ENCODE measurements at places on chromosomes 12 and 14.

DNA sequence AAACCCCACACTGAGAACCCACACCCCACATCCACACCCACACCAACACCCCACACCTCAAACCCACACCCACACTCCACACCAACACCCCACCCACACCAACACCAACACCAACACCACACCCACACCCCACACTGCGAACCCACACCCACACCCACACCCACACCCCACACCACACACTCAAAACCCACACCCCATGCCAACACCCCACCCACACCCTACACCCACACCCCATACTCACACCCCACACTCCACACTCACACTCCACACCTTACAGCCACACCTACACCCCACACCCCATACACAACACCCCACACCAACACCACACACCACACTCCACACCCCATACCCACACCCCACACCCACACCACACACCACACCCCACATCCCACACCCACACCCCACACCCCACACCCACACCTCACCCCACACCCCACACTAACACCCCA is 38.0 kb downstream of the TMEM120B start:
- no peak for DNase-seq

- no peak for DNase-seq
These were observed 14.3 kb upstream of the DYNC1H1 start for GRCh38 chr14:101950100-101950499.

GRCh38 chr14:79833781-79834180 is 377.5 kb downstream of the DIO2 start:
- DNase-seq, result no peak

DNA sequence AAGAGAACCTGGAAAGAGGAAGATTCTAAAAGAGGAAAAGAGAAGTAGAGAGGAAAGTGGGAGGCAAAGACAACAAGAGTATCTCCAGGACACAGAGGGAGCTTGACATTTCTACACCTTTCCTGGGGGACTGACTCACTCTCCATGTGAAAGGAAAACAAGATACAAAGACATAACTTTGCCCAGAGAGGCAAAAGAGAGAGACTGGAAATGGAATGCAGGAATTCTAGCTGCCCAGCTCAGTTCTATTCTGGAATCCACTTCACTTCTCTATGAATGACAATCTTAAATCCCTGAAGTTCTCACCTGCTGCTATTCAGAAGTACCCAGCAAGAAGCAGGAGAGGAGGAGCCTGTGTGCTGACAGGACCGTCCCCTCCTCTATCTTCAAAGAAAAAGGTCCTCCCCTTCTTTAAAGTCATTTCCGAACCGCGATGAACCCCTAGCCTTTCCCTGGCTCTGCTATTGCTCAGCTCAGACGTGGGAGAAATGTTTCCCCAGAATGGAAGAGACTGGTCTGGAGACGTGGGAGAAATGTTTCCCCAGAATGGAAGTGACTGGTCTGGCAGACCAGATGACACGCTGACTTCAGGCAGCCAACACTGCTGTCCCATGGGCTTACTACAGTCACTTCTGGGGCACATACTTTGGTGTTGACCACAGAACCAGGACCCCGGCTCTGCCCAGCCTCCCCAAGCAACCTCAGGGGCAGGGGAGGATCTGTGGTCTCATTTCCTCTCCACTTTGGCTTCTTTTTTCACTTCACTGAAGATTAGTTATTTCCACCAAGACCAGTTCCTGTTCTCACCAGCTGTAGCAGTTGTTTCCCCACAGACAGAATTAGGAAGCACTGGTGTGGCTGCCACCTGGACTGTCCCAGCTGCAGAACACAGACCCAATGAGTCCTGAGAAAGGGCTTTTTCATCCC is 8.3 kb downstream of the FMNL3 start:
- DNase-seq, result no peak

- no peak for DNase-seq
These were observed 11.4 kb downstream of the RIOX1 start for GRCh38 chr14:73502017-73502619.

DNA sequence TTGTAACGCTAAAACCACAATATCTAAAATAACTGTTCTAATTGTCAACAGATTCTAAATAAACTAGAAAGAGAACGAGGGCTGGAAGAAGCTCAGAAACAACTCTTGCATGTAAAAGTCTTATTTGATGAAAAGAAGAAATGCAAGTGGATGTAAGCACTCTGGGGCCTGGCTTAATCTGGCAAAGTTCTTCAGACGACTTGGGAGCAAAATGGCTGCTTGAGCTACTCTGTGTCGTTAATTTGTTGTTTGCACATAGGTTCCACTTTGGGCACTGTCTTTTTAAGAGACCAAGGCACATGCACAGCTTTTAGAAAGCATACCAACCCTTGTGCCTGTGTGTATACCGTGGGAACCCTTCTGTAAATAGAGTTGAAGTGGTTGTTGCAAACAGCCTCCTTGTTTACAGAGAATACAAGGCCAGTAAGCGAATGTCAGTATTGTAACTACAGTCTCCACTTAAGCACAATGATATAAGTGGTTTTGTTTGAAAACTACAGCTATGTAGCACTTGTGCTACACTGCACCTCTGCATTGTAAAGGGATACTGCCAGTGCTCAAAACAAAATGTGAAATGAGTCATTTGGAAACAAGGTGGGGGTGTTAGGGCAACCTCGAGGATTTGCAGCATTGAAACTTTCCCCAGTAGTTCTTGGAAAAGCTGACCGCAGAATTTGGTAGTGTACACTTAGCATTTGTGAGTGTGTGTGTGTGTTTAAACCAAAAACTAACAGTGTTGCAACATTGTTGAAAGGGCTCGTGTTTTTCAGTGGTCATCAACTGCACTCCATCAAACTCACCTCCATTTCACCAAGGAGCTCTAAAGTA is 154.3 kb downstream of the CEP83 start:
- DNase-seq, result no peak

- peak; percentile 61 for DNase-seq
These were observed 10.0 kb downstream of the WNT1 start for GRCh38 chr12:48988030-48988649.

DNA sequence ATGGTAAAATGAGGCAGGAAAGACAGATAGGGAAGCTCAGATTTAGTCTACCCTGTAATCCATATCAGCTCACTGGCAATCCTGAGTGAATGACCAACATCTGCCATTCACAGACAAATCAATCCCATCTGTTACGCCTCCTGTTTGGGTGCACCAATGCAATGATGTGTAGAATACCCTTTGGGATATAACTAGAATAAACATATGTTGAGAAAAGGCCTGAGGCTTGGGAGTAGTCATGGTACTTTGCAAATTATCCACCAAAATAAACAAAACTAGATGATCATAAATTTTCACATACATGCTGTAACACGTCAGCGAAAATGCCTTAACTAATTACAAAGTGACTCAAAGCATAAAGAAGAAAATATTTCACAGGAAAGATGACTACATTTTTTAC is 78.8 kb downstream of the KCNC2 start:
- no peak for DNase-seq

- DNase-seq, result no peak
These were observed 82.3 kb upstream of the ST8SIA1 start for GRCh38 chr12:22416801-22417200.

DNA sequence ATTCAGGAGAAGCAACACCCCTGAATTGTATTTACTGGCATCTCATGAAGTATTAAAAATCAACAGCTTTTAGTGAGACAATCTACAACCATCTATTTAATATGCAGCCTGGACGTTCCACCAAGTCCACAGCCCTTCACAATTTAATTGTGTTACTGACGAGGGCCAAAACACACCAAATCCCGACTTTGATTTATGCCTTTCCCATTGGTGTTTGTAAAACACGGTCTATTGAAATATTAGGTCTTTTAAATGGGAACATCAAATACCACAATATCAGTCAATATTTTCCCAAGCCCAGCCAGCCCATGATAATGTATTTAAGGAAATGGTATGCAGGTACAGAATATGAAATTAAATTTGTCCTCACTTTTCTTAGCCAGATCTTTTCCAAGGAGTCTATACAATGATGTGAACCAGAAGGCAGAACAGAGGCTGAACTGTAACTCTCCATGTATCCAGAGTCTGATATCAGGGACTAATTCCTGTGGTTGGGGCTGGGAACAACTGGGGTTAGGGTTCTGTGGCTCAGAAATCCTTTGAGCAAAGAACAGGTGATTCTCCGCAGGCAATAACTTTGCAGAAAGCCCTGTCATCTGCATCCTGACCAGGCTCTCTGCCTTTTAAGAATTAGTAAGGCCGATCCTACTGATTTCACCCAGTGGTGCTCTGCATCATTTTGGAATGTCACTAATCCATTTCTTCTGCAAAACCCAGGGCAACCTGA is 179.3 kb upstream of the GZMB start:
- no peak for DNase-seq

GRCh38 chr14:67987606-67988005 is 168.0 kb downstream of the RAD51B start:
- no peak for DNase-seq

DNA sequence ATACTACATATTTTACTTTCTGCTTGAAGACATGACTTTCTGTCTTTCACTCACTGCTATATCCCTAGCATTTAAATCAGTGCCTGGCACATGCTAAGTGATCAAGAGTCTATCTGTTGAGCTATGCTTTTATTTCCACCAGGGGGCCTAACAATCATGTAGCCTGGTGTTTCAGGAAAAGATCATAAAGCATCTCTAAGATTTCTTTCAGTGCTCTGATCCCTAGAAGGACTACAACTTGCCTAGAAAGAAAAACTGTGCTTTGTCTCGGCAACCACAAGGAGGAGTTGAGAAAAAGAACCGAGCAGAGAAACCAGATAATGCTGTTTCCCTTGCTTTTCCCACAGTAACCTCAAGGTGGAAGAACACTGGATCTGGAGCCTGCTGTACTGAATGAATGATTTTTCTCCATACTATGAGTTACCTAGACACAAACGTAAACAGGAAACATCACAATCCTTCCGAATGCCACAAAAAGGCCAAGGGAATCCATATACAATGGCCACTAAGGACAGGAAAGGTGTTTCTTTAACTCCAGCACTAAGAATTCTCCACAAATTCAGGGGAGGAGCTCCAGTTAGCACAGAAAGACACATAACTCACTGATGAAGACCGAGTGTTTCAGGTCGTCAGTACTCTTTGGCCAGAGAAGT is 1.2 kb downstream of the CRY1 start:
- DNase-seq, result peak; percentile 11

GRCh38 chr12:47410383-47410782 is 295.4 kb downstream of the RPAP3 start:
- DNase-seq, result peak; percentile 49

DNA sequence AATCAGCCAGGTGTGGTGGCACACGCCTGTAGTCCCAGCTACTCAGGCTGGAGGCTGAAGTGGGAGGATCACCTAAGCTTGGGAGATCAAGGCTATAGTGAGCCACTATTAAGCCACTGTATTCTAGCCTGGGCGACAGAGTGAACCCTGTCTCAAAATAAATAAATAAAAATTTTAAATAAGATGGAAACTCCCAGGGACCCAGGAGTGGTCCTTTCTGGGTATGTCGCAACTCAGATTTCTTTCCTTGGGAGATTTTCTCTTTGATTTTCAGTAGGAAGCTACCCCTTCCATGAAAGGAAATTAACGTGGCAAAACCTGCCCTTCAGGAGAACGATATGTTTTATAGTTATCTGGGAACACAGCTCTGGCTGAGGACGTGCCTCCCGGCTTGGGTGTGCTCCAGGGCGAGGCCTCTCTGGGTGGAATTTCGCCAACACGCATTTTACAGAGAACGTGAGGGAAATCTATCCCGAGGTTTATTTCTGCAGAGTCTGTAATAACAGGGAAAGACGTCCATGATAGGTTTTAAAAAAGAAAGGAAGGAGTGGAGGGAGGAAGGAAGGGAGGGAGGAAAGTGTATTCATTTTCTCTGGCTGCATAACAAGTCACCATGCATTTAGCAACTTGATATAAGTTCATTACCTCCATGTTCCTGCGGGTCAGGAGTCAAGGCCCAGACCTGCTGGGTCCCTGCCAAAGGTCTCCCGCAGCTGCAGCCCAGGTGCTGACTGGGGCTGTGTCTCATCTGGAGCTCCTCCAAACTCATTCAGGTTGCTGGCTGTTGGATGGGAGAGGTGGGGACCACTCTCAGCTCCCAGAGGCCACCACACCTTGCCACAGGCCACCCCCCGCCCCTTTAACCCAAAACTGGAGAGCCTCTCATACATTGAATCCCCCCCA is 80.6 kb upstream of the GSC start:
- no peak for DNase-seq

DNA sequence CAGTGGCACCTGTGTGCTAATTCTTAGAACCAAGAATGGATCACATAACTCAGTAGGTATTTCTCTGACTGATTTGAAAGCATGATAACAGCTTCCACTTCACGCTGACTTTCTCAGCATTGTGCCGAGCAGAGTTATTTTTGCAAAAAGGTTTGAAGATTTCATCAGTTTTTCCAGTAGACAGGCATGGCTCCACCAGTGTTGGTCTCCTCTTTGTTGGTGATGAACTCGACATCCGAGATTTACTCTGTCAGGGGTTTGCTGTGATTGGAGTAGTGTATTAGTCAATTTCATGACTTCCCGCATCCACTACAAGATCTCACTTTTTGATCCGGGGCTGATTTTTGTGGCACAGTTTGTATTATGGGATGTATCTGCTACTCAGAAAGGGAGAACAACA is 85.3 kb downstream of the PRKCH start:
- no peak for DNase-seq

All from stimulated activated naive CD4-positive, alpha-beta T cell (primary cell).